ENCODE measurements at places on chromosomes 3 and 15.

GRCh38 chr15:94793641-94794040 lies 562.3 kb downstream of the MCTP2 start:
- peak; percentile 10 for DNase-seq

- no peak for DNase-seq
These were observed 198.0 kb downstream of the SV2B start for GRCh38 chr15:91298101-91298500.

GRCh38 chr3:13072239-13072599 lies 1.0 kb downstream of the IQSEC1 start:
- peak; percentile 48 for DNase-seq

GRCh38 chr15:77059786-77060361 lies 11.0 kb downstream of the TSPAN3 start:
- peak; percentile 9 for DNase-seq

DNA sequence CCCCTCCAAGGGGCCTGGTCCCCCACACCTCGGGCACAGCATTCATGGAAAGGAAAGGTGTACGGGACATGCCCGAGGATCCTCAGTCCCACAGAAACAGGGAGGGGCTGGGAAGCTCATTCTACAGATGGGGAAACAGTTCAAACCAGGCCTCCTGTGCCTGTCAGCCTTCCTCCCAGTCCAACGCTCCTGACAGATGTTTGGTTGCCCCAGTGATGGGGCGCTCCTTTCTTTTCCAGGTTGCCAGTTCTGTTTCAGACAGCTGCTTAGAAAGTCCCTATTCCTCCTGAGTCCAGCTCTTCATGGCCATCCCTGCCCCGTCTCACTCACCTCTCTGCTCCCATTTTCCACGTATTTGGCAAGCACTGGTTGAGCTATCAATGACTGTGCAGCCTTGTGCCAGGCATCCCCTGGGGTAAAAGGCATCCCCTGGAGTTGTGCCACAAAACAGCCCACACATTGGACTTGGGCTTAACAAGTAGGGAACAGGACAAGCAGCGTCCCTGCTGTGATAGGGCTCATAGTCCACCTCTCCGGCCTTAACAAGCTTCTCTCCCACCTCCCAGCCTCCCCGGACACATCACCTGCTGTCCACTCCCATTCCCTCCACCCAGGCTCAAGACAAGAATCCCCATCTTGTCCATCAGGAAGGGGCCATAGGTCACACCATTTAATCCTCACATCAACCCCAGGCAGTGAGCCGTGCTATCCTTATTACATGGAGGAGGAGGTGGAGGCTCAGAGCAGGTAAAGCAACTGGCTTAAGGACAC lies 6.6 kb downstream of the OXTR start:
- no peak for DNase-seq

GRCh38 chr15:59158701-59159034 lies 48.0 kb upstream of the LDHAL6B start:
- DNase-seq, result peak; percentile 91

- no peak for DNase-seq
These were observed 837.2 kb downstream of the NTRK3 start for GRCh38 chr15:87419344-87419743.

DNA sequence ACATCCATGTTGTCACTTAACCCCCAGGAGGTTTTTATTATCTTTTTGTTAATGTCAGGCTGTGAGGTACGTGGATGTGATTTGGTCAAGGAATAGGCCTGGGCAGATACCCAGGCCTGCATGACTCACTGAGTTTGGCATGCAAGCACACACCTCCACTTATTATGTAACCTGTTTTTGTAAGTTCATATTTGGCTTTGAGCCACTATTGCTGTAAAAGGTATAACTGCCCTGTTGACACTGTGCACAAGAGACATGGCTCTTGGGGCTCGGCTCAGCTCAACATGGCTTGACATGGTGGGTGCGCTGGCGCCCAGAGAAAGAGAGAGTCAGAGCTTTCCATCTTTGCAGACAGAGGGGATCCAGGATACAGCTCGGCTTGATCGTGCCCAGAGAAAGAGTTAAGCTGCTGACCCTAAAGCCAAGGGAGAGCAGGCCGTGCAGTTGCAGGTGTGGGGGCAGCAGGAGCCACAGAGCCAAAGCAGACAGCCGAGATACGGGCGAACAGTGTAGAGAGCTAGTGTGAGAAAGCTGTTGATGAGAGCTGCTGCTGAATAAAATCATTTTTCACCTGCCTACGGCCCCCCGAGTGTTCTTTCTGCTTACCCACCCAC lies 67.9 kb upstream of the UNC13C start:
- no peak for DNase-seq

DNA sequence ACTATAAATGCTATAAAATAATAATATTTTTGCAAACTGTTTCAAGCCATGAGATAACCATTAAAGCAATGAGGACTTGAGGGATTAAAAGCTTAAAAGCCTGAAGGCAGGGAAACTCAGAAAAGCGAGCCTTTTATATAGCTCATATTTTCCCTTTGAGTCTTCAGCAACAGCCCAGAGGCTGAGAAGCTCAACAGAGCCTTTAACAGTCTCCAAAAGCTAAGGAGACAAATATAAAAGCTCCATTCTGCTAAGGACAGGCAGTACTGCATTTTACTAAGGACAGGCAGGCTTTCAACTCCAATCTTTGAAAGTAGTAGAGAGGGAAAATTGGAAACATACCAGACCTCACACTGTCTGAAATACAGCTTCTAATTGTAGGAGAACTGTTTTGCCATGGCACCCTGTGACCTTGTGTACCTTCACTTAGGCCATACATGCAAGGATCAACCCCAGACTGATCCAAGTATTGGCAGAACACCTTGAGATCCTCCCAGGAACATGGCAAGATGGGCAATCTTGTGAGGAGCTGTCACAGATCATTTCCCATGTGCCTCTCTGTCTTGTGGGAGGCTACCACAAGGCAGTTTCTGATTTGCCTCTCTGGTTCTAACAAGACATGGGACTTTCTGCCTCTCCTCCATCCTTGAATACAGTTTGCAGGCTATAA lies 53.1 kb upstream of the ARNT2 start:
- no peak for DNase-seq

GRCh38 chr3:170953736-170954135 lies 45.3 kb upstream of the EIF5A2 start:
- DNase-seq, result no peak

DNA sequence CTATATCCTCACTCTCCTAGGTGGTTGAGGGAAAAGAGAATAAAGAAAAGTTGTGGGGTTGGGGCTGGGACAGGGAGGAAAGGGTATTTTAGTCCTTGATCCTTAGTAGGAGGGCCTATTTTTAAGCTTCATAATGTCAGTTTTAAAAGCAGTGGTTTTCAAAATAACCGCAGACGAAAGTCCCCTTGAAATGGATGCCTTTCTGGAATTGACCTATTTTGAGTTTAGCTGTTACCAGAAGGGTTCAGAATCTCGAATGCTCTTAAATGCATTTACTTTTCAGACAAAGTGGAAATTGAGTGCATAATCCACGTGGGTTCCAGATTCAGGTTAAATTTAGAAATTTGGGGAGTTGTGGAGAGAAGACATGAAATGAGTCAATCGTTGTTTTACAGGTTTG lies 16.6 kb downstream of the MAP2K1 start:
- DNase-seq, result no peak

DNA sequence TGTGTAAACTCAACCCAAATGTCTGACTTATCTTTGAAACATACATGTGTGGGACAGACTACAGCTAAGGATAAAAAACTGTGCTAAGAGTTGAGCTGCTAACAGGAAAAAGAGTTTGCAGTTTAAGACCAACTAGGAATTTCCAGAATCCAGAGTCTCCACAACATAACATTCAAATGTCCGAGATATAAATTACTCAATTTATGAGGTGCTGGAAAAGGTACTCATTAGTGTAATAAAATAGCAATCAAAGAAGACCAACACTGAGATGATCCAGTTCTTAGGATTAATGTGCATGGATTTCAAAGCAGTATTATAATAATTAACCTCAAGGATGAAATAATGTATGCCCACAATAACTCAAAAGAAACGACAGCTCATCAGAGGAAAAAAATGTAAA lies 426.5 kb upstream of the KCNMB2 start:
- DNase-seq, result no peak

- peak; percentile 70 for DNase-seq
These were observed 57.8 kb upstream of the ACTC1 start for GRCh38 chr15:34853001-34853758.

- no peak for DNase-seq
These were observed 12.6 kb upstream of the FBN1 start for GRCh38 chr15:48657950-48658591.

- DNase-seq, result no peak
These were observed 824.2 kb downstream of the NSUN3 start for GRCh38 chr3:94887065-94887464.

DNA sequence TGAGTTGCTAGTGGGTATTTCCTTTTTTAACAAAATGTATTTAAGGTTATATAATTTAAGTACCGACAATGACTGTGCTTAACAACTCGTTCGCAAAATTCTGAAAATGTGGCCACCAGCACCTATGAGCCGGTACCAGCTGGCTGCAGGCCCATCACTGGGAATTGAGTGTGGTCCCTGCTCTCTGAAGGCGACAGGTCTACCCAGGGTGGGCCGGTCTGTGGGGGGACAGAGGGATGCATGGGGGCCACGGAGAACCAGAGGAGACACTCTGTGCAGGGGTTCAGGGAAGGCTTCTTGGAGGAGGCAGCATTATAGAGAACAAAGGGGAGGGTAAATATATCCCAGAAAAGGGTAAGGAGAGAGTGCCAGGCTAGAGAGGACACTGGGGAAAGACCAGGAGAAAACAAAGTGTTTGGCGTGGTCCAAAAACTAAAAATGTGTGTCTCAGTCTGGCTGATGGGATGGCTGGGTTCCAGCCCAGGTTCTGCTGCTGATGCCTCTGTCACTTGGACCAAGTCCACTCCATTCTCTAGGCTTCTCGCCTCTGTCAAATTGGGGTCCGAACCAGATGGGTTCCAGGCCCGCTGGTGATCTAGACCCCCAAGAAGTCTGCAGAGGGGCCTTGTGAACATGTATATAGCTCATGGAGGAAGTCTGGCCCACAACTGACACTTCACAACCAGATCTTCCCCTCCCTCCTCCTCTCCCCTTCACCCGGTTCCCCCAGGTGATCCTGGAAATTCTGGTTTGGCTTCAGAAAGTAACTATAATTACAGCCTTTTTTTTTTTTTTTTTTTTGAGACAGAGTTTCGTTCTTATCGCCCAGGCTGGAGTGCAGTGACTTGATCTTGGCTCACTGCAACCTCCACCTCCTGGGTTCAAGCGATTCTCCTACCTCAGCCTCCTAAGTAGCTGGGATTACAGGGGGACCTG lies 10.7 kb upstream of the CYP11A1 start:
- DNase-seq, result no peak

- DNase-seq, result no peak
These were observed 2.6 kb downstream of the FAM43A start for GRCh38 chr3:194688200-194688740.

- DNase-seq, result no peak
These were observed 35.2 kb downstream of the MYZAP start for GRCh38 chr15:57626713-57627440.

- DNase-seq, result no peak
These were observed 49.4 kb upstream of the MAGEF1 start for GRCh38 chr3:184761075-184761841.

GRCh38 chr3:161969867-161970266 lies 473.3 kb downstream of the OTOL1 start:
- DNase-seq, result no peak

DNA sequence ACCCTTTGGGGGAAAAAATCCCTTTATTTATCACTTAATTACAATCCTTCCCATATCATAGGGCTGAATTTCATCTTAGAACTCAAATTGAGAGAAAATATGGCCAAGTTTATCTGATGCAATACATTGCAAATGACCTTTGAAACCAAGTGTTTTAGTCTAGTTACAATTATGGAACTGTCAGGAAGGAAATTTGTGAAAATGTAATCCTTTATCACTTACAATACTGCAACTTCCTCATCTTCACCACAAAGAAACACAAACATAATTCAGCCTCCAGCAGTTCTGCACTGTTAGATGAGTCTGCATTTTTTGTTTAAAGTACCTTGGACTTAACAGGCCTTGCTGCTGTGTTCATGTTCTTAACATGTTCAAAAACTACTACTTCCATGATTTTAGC lies 4.6 kb downstream of the CCPG1 start:
- no peak for DNase-seq

- peak; percentile 59 for DNase-seq
These were observed 19.6 kb upstream of the C15orf61 start for GRCh38 chr15:67501177-67501835.

DNA sequence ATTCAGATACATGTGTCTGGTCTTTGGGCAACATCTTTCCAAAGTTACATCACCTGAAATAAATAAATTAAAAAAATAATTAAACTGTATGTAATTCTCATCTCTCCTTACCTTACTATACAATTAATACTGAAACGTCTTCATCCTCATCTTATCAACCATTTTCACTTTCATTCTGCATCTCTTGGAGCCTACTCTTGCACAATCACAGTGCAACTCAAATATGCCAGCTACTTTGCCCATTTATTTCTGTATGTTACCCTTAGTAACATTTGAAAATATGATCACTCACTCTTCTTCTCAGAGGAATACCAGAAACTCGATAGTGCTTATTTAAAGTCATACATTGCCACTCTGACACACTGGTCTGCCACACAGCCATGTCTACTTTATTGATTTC lies 1357.1 kb upstream of the CADM2 start:
- DNase-seq, result no peak

GRCh38 chr3:100436951-100437350 lies 35.6 kb downstream of the LNP1 start:
- no peak for DNase-seq

GRCh38 chr3:30167541-30168011 lies 438.8 kb upstream of the TGFBR2 start:
- DNase-seq, result no peak

GRCh38 chr3:112477891-112478290 lies 21.4 kb downstream of the BTLA start:
- no peak for DNase-seq

GRCh38 chr3:12918231-12918630 lies 76.9 kb upstream of the RPL32 start:
- no peak for DNase-seq

- peak; percentile 53 for DNase-seq
These were observed 428.3 kb downstream of the GABRG3 start for GRCh38 chr15:27399241-27399640.

GRCh38 chr3:60424034-60424433 lies 827.2 kb downstream of the FHIT start:
- DNase-seq, result no peak

DNA sequence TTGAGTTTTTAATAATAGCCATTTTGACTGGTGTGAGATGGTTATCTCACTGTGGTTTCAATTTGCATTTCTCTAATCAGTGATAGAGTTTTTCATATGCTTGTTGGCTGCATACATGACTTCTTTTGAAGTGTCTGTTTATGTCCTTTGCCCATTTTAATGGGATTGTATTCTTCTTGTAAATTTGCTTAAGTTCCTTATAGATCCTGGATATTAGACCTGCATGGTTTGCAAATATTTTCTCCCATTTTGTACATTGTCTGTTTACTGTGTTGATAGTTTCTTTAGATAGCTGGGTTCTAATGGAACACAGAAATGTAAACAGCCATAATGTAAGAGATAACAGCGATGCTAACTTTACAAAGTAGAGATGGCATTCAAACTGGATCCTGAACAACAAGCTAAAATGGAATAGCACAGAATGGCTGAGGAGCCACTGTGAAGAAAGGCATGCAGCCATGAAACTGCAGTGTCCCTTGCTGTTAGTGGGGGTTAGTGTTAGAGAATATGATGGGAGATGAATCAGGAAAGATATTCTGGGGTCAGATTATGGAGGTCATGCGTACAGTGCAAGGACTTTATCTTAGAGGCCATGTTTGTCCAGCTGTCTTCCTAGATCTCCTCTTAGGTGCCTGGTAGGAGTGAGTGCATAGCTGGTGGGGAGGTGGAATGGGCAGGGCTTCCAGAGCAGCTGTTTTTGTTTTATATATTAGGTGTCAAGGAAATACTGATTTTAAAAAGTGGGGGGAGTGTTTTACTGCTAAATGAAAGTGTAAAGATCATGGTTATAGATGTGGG lies 48.1 kb downstream of the BBS4 start:
- DNase-seq, result no peak

Data from NCI-H1105 treated with DMSO at 0.1 percent for 48 hours (cell line).